CD8-positive, alpha-beta T cell (primary cell): ENCODE measurements at places on chromosomes 4 and X.

- DNase-seq = no peak
Observed at GRCh38 chr4:120403296-120403695, 336.6 kb upstream of the MAD2L1 start.

DNA sequence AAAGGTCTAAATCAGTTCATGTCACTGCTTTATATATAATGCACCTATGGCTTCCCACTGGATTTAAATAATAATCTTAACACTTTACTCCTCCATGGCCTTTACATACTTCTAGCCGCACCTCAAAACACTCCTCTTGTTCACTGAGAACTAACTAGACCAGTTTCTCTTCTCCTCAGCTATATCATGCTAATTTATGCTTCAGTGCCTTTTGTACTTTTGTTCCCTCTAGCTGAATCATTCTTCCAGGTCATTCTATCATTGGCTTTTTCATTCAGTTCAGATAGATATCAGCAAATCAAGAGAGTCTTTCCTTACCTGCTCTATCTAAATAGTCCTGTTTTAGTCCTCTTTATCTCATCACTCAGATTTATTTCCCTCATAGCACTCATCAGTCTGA is 64.2 kb downstream of the TET2 start:
- no peak for DNase-seq

GRCh38 chr4:56646341-56646740 is 34.8 kb downstream of the HOPX start:
- DNase-seq = no peak

GRCh38 chr4:85569730-85570299 is 94.9 kb downstream of the ARHGAP24 start:
- no peak for DNase-seq

DNA sequence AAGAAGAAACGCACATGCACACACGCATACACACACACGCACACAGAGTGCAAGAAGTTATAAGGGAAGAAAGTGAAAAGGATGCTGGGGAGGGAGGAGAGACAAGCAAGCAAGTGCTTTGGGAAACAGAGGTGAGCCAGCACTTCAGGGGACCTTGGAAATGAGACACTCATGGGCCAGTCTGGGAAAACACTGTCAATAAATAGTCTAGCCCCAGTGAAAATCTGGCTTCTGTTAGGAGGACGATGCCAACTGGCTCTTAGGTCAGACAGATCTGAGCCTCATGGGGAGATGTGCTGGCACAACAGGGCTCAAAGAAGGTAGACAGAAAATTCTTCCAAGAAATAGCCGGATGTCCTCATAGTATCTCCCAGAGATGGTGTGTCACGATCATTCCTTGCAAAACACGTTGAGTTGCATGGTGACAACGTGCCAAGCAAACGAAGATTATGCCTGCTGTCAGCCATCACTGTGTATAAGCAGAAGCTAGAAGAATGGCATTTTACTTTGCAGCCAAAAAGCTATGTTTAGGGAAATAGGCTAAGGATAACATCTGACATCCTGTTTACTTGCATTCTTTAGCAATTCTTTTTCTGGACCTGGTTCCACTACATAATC is 557 bp upstream of the ARHGEF6 start:
- DNase-seq = no peak

DNA sequence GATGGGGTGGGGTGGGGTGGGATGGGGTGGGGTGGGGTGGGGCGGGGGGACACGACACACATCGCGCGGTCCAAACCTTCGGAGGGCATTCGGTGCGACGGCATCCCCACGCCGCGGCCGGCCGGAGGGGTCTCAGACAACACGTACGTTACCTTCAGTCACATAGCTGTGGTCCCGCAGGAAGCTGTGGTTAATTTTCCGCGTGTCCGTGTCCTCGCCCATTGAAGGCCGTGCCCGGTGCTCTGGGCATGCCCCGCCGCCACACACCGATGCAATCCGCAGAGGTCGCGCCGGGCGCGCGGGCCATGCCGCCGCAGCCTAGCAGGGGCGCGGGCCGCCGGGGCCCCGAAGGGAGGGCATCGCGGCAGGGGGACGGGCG is 417 bp downstream of the PPP2R2C start:
- no peak for DNase-seq
